Central memory CD8-positive, alpha-beta T cell (primary cell): ENCODE measurements at places on chromosomes 5 and 9.

DNA sequence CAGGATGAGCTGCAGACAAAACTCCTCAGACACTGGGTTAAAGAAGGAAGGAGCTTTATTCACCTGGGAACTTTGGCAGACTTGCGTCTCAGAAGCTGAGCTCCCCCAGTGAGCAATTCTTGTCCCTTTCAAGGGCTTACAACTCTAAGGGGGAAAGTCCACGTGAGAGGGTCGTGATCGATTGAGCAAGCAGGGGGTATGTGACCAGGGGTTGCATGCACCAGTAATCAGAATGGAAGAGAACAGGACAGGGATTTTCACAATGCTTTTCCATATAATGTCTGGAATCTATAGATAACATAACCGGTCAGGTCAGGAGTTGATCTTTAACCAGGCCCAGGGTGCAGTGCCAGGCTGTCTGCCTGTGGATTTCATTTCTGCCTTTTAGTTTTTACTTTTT lies 202.8 kb upstream of the MRPS30 start:
- H3K4me3 ChIP-seq: no peak overlapping the region
- H3K27me3 ChIP-seq: no peaks in the 10 kb centered on the region
- no peak for DNase-seq
- no peaks in the 10 kb centered on the region for H3K4me1 ChIP-seq

- DNase-seq: no peak
- H3K36me3 ChIP-seq: no peaks in the 10 kb centered on the region
- no peak overlapping the region for H3K27ac ChIP-seq
- no peaks in the 10 kb centered on the region for H3K4me1 ChIP-seq
- H3K27me3 ChIP-seq: peaks cover 48% of the 10 kb centered on the region
- H3K4me3 ChIP-seq: no peak overlapping the region
Measured at GRCh38 chr5:53424686-53425615, 55.5 kb upstream of the FST start.

- no peaks in the 10 kb centered on the region for H3K27me3 ChIP-seq
- no peak overlapping the region for H3K4me3 ChIP-seq
- no peak overlapping the region for H3K27ac ChIP-seq
- peaks cover 10% of the 10 kb centered on the region for H3K36me3 ChIP-seq
Measured at GRCh38 chr5:55997742-55998351, 3.1 kb upstream of the IL6ST start.

DNA sequence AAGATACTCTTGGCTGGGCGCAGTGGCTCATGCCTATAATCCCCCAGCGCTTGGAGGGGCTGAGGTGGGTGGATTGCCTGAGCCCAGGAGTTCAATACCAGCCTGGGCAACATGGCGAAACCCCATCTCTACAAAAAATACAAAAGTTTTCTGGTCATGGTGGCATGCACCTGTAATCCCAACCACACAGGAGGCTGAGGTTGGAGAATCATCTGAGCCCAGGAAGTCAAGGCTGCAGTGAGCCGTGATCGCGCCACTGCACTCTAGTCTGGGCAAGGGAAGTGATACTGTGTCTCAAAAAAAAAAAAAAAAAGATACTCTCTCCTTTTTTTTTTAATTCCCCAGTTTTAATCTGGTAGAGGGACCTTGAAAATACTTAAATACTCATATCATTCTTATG lies 15.0 kb downstream of the ANKRD33B start:
- peaks cover 7% of the 10 kb centered on the region for H3K27me3 ChIP-seq
- peaks cover 5% of the 10 kb centered on the region for H3K4me1 ChIP-seq
- no peak overlapping the region for H3K4me3 ChIP-seq

DNA sequence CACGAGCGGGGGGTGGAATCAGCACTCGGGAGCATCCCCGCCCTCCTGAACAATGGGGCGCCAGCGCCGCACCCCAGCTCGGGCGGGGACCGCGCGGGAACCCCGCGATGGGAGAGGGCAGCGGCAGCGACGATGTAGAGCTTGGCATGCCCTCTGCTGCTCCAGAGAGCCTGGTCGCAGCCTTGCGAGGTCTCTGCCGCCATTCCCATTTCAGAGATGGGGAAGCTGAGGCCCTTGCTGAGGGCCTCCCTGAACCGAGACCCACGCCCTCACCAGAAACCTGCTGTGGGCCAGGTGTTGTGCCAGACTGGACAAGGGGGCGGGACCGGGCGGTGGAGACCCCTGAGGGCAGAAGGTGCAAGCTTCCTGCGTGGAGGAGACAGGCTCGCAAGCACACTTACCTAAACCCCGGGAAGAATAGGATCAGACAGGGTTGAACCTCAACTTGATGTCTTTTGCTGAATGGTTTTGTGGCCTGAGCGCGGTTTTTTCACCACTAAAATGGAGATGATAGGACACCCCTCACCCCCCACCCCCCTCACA lies 647 bp upstream of the MEGF9 start:
- no peaks in the 10 kb centered on the region for H3K27me3 ChIP-seq
- H3K4me1 ChIP-seq: peaks cover 39% of the 10 kb centered on the region
- H3K27ac ChIP-seq: peak overlapping the region; percentile 55

DNA sequence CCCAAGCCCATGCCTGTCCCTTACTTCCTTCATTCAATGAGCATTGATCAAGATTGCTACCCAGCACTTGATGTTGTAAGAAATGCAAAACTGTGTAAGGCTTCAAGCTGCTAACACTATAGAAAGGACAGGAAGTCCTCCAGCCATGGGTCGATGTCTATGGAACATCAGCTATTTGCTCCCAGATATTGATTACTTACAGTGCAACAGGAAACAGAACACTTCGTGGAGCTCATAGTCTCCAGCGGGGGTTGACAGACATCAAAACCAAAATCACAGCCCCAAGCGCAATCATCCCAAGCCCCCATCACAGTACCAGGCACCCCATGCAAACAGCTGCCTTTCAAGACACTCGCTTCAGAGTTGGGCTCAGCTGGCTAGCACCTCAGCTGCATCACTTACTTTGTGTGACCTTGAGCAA lies 26.8 kb upstream of the DUSP1 start:
- no peaks in the 10 kb centered on the region for H3K27me3 ChIP-seq
- H3K4me1 ChIP-seq: peaks cover 18% of the 10 kb centered on the region
- no peak for DNase-seq
- no peaks in the 10 kb centered on the region for H3K36me3 ChIP-seq
- H3K4me3 ChIP-seq: no peak overlapping the region

- H3K4me3 ChIP-seq: no peak overlapping the region
- no peaks in the 10 kb centered on the region for H3K27me3 ChIP-seq
- H3K27ac ChIP-seq: no peak overlapping the region
- peaks cover 15% of the 10 kb centered on the region for H3K4me1 ChIP-seq
Measured at GRCh38 chr9:127159325-127159801, 36.9 kb upstream of the ANGPTL2 start.

DNA sequence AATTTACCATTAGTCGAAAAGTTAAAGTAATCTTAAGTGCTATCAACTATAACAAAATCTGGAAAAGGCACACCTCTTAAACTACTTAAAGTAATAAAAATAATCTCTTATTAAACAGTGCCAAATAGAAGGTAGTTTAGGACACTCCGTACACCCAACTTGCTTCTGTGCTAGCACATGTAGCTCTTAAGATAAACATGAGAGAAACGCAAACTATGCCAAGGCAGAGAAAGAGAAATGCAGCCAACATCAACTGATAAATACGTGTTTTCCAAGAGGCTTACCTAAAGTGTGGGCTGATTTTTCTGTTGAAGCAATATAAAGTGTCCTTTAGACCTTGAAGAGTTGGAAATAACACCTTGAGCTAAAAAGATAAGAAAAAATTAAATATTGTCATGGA lies 480.6 kb upstream of the DAB2 start:
- H3K36me3 ChIP-seq: no peaks in the 10 kb centered on the region

DNA sequence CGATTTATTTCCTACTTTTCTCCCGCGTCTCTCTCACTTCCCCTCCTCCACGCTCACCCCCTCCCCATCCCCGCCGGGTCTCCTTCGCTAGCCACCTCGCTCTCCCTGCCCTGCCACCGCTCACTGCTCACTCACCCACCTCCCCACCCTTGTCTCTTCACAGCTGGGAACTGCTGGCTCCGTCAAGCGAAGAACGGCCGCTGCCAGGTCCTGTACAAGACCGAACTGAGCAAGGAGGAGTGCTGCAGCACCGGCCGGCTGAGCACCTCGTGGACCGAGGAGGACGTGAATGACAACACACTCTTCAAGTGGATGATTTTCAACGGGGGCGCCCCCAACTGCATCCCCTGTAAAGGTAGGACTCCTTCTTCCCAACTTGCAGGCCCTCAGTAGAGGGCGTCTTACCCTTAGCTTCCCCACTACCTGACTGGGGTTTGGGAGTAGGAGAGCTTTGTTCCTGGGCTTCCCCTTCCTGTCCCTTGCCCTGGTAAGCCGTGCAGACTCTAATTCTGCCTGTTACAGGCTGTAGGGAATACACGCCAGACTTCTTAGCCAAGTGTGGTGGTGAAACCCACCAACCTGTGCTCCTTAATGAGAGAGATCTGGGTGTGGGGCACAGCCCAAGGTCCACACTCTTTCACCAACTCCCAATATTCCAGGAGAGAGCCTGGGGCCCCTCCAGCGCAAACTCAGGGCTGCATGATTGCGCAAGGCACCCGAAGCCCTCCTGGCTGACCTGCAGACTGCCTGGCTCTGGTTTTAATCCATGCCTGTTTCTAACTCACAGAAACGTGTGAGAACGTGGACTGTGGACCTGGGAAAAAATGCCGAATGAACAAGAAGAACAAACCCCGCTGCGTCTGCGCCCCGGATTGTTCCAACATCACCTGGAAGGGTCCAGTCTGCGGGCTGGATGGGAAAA lies 2.5 kb downstream of the FST start:
- H3K4me3 ChIP-seq: peak overlapping the region; percentile 89
- H3K36me3 ChIP-seq: peaks cover 12% of the 10 kb centered on the region
- H3K4me1 ChIP-seq: peaks cover 46% of the 10 kb centered on the region
- H3K27me3 ChIP-seq: peaks cover 91% of the 10 kb centered on the region
- H3K27ac ChIP-seq: peak overlapping the region; percentile 79

GRCh38 chr5:125654392-125654791 lies 768.8 kb upstream of the GRAMD2B start:
- no peak overlapping the region for H3K27ac ChIP-seq
- no peak for DNase-seq
- H3K27me3 ChIP-seq: no peaks in the 10 kb centered on the region
- H3K4me3 ChIP-seq: no peak overlapping the region
- no peaks in the 10 kb centered on the region for H3K36me3 ChIP-seq

DNA sequence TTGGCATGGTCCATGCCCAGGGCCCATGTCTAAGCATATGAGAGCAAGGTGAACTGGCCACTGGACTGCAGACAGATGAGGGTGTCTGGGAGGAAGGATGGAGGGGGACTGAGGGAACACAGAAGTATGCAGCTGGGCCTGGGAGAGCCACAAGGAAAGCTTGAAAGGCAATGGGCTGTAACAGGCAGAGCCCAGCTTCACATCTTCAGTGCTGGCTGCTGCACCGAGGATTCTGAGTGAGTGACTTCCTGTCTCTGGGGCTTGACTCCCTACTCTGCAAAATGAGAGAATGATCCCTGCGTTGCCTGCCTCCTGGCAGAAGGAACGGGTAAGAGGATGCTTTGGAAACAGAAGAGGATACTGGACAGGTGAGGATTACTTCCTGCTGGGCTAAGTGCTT lies 29.0 kb downstream of the COL15A1 start:
- H3K27me3 ChIP-seq: no peaks in the 10 kb centered on the region
- no peaks in the 10 kb centered on the region for H3K4me1 ChIP-seq
- no peak for DNase-seq
- H3K4me3 ChIP-seq: no peak overlapping the region
- H3K27ac ChIP-seq: no peak overlapping the region

GRCh38 chr9:88503081-88503844 lies 31.7 kb upstream of the NXNL2 start:
- no peak overlapping the region for H3K27ac ChIP-seq
- no peak for DNase-seq
- no peak overlapping the region for H3K4me3 ChIP-seq
- no peaks in the 10 kb centered on the region for H3K4me1 ChIP-seq

GRCh38 chr5:9218358-9218757 lies 327.5 kb downstream of the SEMA5A start:
- H3K27me3 ChIP-seq: no peaks in the 10 kb centered on the region
- no peaks in the 10 kb centered on the region for H3K4me1 ChIP-seq
- no peak for DNase-seq
- no peak overlapping the region for H3K27ac ChIP-seq
- H3K4me3 ChIP-seq: no peak overlapping the region
- H3K36me3 ChIP-seq: peaks cover 2% of the 10 kb centered on the region
